CD4-positive, alpha-beta T cell treated with Interleukin-2 at 100 ng/mL for 4 hours (primary cell): ENCODE measurements at places on chromosomes 13 and 19.

GRCh38 chr19:3234800-3235199 is 10.3 kb downstream of the CELF5 start:
- no peak for DNase-seq

DNA sequence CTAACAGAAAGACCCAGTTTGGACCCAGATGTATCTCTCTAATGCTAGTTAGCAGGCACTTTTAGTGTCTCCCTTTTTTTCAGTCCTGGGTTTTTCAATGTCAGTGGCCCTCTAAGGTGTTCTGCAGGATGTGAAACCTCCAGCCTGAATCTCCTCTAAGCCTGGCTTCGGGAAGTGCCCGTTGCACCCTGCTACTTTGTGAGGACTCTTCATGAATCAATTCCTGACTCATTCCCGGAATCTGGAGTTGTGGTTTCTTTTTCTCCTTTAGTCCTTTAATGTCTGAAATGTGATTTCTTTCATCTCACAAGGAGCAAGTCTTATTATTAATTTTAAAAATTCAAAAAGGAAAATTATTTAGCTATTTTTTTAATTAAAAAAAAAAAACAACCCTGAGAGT is 116.0 kb downstream of the ZNF536 start:
- DNase-seq, result no peak

GRCh38 chr19:49936549-49936948 is 7.2 kb upstream of the NUP62 start:
- DNase-seq, result no peak

DNA sequence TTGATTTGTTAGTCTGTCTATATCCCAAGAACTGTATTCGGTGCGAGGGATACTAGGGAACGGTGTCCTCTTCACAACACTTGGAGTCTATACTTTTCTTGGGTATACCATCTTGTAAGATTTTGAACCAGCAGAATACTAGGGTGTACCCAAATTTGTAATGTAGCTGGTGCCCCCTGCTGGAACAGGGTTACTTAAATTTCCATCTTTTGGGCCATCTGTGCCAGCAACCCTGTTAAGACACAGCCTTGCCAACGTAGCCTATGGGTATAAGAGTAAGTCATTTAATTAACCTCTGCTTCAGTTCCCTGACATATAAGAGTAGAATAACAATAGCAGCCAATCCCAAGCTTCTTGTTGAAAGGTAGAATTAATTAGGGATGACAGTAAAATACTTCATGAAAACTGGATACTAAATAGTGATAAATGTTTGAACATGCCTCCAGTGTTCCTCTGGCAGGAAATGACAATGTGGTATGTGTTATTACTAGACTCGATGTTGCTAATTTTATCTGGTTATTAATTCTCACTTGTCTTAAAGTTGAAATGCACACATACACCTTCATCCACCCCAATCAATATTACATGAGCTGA is 607.6 kb downstream of the FGF9 start:
- peak; percentile 73 for DNase-seq

GRCh38 chr19:38733493-38734175 is 10.6 kb downstream of the CAPN12 start:
- no peak for DNase-seq

DNA sequence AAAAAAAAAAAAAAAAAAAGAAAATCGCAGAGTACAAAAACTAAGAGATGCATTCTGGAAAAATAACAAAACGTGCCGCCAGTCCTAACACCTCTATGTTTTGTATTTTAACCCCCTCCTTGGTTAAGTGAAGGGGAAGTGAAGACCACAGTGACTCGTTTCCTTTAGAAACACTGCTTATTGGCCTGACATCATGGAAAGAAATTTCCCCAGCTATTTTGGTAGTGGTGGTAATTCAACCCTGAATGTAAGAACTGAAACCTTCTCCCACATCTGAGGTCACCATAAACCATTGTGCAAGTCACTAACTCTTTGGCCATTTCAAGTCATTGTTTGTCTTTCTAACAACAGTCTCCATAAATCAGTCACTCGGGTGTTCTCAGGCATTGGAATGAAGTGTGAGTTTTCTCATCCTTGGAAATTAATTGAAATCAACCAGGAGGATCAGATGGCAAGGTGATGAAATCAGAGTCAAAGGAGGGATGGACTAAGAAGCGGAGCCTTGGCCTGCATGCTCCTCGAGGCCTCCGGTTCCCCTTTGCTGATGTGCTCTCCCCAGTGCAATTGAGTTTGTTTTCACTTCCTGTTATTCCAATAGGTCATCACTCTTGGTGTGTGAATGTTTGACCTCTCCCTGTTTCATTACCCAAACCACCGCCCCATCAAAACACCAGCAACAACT is 443.9 kb downstream of the FGF9 start:
- peak; percentile 65 for DNase-seq

DNA sequence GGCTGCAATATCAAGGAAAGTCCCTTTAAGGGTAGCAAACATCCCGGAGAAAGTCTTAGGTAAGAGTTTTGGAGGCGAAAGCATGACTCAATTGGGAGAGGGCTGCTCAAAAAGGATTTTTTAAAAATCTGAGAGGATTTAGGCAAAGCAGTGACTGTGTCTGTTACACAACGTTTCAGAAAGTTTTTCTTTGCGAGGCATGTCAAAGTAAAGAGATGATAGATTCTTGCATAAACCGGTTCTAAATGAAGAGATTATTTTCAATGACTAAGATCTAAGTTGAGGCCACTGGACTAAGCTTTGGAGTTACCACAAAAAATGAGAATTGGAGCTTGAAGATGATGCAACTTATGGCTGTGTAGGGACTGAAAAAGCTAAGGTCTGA is 43.7 kb upstream of the ENOX1 start:
- DNase-seq, result no peak

- DNase-seq, result no peak
These were observed 259.5 kb downstream of the NHLRC3 start for GRCh38 chr13:39297664-39298171.

GRCh38 chr13:112127564-112128330 is 60.8 kb downstream of the SOX1 start:
- DNase-seq, result no peak
